ENCODE measurements at places on chromosomes 11 and 22.
A peak's percentile ranks its signal among the peaks of the same experiment; 100 is the strongest.

DNA sequence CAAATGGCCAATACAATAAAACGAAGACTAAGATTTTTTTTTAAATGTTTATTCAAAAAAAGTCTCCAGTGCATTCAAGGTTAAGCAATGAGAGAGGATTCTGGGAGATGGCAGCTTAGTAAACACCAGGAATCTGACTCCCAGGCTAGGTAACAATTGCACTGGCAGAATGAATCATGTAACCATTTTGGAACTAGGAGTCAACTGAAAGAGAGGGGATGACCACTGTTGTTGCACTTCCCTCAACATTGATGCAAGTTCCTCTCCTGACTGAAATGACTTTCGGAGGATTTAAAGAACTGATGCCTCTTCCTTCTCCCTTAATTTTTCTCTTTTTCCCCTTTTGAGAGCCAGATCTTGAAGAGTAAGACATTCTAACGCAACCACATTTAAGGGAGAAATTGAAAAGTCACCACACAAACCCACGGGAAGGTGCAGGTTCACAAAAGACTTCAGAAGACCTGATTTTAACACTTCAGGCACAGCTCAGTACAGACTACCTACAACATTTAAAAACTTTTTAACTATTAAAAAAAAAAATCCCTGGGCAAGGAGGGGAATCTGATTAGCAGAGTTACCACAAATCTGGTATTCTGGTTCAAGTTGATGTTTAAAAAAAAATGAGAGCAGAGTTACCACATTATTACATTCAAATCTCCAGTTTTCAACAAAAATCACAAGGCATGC lies 56.8 kb downstream of the FCHSD2 start:
- DNase-seq, result no peak

GRCh38 chr11:78651136-78651775 lies 76.6 kb upstream of the NARS2 start:
- no peak for DNase-seq

DNA sequence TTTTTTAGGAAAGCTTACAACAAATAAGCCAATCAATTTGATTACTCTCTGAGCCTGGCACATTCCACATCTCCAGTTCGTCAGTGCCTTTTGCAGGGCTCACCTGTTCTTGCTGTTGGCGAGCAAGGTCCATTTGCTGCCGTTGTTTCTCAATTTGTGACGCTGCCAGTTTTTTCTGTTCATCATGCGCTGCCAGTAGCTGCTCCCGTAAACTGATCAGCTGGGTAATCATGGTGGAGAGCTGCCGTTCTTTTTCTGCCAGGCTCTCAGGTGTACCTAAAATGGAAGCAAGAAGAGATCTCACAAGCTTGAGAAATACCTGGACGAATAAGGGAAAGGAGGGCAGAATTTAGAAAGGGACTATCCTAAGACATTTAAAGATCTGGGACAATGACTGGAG lies 169.7 kb downstream of the SOX6 start:
- DNase-seq, result no peak

DNA sequence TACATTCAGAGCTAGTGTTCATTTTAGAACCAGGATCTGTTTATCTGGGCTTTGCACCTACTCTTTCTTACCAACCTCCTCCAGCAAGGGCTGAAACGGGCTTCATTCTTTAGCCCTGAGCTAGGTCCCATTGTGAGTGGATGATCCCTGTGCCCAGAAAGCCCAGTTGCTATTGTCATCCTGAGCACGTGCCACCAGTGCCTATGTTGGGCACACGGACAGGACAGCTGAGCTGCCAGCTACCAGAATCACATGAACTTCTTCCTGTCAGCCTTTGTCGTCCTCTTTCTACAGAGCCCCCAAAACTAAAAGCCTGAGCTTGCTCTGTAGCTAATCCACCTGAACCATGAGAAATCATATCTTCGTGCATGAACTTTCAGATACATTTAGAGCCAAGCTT lies 74.4 kb upstream of the NTM start:
- no peak for DNase-seq

DNA sequence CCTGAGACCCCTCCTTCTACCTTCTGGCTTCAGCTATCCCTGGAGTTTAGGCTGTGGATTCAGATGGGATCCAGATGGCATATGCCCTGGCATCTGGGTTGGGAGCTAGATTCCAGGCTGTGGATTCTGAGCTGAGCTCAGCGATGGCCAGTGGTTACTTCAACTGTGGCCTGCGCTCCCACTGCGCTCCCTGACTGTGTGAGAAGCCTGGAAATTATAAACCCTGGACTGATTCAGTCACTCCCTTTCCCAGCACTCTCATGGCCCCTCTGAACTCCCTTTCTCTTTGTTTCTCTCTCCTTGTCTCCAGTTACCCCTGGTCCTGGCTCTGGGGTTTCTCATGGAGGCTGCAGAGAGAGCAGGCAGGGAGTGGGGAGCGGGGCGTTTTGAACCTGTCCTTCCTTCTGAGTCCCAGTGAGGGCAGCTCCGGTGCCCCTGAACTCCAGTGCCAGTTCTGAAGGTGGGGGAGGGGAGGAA lies 4.8 kb downstream of the ARHGEF17 start:
- DNase-seq, result no peak

DNA sequence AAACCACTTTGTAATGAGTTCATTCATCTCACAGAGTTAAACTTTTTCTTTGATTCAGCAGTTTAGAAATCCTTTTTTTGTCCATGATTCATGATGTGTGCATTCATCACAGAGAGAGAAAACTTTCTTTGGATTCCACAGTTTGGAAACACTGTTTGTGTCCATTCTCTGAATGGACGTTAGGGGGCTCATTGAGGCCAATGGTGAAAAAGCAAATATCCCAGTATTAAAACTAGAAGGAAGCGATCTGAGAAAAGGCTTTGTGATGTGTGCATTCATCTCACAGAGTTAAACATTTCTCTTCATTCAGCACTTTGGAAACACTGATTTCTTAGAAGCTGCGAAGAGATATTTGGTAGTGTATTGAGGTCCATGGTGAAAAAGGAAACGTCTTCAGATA lies 155.6 kb upstream of the TRIM48 start:
- no peak for DNase-seq

- peak; percentile 27 for DNase-seq
Measured at GRCh38 chr22:28822930-28823551, 22.7 kb upstream of the XBP1 start.

GRCh38 chr11:73404048-73404447 lies 27.8 kb downstream of the RELT start:
- no peak for DNase-seq

- no peak for DNase-seq
Measured at GRCh38 chr11:112778091-112778876, 182.9 kb upstream of the NCAM1 start.

- DNase-seq, result no peak
Measured at GRCh38 chr11:20739107-20739506, 69.7 kb downstream of the NELL1 start.

- peak; percentile 44 for DNase-seq
Measured at GRCh38 chr22:20463324-20464095, 25.9 kb upstream of the SCARF2 start.

- no peak for DNase-seq
Measured at GRCh38 chr11:79397252-79397651, 43.6 kb downstream of the TENM4 start.

- DNase-seq, result no peak
Measured at GRCh38 chr11:82191695-82192094, 542.0 kb downstream of the FAM181B start.

- DNase-seq, result no peak
Measured at GRCh38 chr11:81246941-81247340, 1486.7 kb downstream of the FAM181B start.

DNA sequence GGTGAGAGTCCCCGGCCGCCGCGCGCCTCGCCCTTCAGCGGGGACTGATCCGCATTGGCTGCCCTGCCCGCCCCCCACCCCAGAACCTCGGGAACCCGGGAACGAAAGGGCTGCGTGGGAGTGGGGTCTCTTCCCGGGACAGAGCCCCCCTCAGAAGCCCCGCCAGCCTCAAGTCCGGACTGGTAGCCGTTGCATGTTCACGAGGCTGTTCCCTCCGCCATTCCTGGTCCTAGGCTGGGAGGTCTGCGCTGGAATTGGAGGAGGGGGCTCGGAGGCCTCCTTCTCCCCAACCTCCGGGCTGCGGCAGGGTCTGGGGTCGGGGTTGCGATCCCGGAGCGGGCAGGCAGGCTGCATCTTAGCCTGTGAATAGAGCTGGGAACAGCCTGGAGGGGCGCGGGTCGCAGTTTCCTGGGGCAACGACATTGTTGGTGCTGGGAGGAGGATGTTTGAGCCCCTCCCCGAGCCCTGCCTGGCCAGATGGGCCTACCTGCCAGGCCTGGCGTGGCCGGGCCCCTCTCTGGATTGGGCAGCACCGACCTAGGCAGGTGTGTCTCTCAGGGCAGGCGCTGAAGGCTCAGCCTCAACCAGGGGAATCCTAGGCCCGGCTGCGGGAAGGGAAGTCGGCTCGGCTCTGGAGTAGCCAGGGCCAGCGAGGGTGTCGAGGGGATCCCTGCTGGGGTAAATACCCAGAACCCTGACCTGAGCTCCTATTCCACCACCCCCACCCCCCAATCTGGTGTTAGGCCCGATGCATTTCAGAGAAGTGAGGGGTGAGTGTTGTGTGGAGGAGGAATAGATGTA lies 670 bp downstream of the MAPK8IP1 start:
- DNase-seq, result no peak

DNA sequence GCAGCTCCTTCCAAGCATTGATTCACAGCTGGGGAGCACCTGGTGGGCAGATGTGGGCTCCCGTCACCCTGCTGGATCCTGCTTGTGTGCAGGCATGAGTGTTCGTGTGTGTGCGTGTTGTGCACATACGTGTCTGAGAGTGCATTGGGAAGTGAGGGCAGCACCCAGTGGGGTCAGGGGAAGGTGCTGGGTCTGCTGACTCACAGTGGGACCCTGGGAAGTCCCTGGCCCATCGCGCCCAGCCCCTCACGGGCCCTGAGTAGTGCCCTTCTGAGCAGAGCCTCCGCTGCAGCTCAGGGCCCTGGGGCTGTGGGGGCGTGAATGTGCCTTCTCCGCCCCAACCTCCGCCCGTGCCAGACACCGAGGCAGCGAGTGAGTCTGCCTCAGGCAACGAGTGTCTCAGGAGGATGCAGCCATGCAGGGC lies 36.8 kb downstream of the WNT11 start:
- DNase-seq, result no peak

GRCh38 chr22:48407256-48407955 lies 1420.3 kb downstream of the BRD1 start:
- DNase-seq, result no peak

DNA sequence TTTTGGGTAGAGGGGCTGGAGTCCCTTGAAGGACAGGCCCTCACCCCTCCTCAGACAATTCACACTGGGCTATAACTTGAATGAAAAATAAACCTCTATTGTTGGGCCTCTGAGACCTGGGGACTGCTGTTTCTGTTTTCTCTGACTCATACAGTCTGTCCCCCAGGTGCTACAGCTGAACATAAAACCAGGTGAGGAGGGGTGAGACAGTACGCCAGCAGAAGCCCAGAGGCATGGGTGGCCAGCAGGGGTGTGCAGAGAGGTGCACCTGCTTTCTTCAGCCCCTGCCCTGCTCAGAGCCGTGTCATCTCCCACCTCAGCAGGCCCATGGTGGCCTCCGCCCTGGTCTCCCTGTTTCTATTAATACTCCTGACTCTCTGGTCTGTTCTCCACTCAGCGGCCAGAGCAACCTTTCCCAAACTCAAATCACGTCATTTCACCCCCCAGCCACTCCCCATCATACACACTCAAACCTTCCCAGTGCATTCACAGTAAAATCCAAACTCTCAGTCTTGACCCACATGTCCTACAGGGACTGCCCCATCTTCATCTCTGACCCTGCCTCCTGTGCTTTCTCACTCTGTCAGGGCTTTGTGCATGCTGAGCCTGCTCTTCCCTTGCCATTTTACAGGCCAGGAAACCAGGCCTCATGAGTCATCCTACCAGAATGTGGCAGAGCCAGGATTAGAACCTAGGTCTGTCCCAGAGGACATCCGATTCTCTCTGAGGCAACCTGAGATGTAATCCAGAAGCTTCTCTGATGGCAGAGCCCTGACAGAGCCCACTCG lies 5.4 kb upstream of the IL2RB start:
- DNase-seq, result no peak

DNA sequence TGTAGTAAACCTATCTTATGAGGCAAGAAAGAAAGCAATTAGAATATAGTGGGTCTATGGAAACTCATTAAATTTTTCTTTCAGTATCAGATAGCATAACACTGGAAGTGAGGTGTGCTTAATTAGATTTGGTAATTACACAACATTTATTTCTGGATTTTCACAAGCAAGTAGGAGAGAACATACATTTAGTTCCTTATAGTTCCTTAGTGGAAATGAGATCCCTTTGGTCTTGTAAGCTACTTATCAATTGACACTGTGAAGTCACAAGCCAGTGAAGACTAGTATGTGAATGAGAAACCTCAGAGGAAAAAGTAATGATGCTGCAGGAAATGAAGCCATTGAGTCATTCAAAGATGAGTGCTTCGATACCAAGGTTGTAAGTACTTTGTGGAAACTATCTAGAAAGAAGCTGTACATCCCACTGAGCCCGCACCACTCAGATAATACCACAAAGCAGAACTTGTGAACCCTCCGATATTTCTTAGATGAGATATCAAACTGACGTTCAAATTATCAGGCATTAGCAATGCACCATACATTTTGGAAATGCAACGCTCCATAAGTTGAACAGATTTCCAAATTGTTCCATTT lies 53.5 kb downstream of the ENTHD1 start:
- no peak for DNase-seq

GRCh38 chr11:14480716-14481115 lies 18.9 kb downstream of the COPB1 start:
- DNase-seq, result no peak

- no peak for DNase-seq
Measured at GRCh38 chr11:129419386-129419785, 43.7 kb downstream of the BARX2 start.

- no peak for DNase-seq
Measured at GRCh38 chr11:63811522-63811921, 1.7 kb upstream of the SPINDOC start.

DNA sequence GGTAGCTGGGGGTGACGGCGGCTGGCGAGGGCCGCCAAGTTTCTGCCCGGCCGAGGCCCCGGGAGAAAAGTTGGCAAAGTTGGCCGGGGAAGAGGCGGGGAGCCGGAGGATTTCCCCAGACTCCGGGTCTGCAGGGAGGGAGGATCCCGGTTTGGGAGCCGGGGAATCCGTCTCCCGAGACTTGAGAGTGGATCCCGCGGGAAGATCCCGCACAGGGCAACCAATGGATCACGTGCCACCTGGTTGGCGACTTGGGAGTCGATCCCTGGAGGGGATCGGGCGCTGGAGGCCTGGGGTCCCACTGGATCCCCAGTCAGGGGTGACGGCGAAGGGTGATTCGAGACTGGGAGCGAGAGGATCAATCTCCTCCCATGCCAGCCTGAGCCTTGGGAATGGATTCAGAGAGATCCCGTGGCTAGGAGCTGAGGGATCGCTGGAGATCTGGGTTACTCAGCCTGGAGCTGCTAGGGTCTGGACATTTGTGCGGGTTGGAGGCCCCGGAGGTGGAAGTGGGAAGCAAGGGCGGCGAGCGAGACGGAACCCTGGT lies 394 bp downstream of the KIAA1671 start:
- no peak for DNase-seq

- DNase-seq, result no peak
Measured at GRCh38 chr11:126007238-126007637, 55.4 kb downstream of the CDON start.

Measured in CD4-positive, alpha-beta T cell treated with Interleukin-15 for 1 hour (primary cell).